Stimulated activated naive CD4-positive, alpha-beta T cell (primary cell): ENCODE measurements at places on chromosomes 4 and X.

GRCh38 chrX:132563976-132564375, 75.1 kb upstream of the MBNL3 start:
- no peak for DNase-seq

DNA sequence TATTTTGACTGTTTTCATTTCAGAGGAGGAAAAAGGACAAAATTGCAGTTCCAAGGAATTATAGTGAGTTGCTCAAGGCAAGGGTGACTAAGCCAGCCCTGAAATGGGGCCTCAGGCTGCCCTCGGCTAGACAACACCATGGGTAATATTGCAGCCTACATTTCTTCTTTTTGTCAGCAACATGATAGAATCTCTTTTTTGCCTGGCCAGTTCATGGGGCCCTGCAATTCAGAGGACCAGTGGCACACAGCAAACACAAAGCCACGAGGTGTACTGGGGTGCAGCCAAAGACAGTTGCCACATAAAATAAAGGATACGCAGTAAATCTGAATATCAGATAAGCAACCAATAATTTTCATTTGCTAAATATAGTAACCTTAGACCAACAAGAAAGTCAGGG, 41.8 kb downstream of the RBM47 start:
- no peak for DNase-seq

DNA sequence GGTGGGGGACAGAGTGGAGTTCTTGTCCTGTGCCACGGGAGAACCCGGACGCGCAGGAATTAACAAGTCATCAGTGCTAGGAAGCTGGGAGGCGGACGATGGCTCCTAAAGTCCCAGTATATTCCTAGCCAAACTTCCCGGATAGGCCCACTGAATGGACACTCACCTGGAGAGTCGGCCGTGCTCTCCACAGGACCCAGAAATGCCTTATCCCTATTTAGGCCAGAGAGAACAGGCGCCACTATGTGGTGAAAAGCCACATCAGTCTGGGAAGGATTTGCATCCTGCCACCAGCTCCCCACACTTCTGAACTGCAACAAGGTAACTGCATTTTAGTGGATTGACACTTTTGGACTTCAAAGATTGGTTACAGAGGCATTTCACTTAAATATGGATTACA, 1.1 kb downstream of the CFAP299 start:
- DNase-seq, result no peak

DNA sequence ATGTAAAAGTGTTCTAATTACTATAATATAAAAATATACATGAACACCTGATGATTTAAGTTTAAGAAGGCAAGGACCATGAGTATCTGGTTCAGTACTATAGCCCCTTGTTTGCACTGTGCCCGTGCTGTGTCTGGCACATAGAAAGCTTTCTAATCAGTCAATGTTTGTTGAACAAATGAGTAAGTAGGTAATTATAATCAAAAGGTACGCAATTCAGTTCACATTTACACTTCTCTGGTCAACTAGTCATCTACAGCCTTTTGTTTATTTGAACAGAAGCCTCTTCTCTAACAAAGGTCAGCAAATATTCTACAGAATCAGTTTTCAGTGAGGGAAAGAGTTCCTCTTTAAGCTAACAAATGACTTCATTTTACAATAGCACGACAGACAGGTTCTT, 523.3 kb downstream of the SMARCA1 start:
- no peak for DNase-seq

GRCh38 chr4:32472918-32473317, 1752.7 kb downstream of the PCDH7 start:
- DNase-seq, result no peak

- DNase-seq, result no peak
Measured at GRCh38 chr4:183986971-183987946, 82.2 kb downstream of the STOX2 start.

DNA sequence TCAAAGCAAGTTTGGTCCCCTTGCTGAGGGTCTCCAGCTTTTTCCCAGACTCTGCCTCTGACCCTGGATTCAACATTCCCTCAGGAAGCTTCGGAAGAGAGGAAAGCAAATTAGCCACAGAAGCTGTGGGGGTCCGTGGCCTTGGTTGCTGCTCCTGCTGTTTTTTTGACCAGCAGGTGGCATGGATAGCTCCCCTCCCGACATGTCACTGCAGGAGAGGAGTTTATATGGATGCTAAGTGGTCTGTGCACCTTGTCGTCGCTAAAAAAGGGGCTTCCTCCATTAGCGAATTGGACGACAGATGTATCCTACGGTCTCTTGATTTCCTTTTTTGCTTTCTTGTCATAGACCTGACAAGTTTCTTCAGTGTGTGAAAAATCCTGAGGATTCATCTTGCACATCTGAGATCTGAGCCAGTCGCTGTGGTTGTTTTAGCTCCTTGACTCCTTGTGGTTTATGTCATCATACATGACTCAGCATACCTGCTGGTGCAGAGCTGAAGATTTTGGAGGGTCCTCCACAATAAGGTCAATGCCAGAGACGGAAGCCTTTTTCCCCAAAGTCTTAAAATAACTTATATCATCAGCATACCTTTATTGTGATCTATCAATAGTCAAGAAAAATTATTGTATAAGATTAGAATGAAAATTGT, 70.2 kb downstream of the CD38 start:
- DNase-seq, result no peak

- DNase-seq, result no peak
Measured at GRCh38 chr4:81723019-81723884, 251.5 kb upstream of the RASGEF1B start.

DNA sequence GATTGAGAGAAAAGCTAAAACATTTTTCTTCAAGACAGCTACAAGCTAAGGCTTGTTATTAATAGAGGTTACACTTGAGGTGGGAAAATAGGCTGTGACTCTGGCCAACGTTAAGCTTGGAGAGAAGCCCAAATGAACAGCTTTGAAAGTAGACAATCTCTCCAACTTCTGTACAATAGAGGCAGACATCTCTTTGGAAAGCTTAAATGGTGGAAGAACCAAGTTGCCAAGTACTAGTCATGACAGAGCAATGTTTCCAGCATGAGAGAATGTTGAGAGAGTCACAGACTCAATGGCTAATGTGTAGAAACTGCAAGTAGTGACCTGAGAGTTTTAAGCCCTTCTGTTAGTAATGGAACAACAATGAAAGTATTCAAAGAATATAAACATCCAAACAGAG, 298.1 kb downstream of the INPP4B start:
- no peak for DNase-seq

- no peak for DNase-seq
Measured at GRCh38 chrX:4094926-4095325, 381.5 kb upstream of the PRKX start.

DNA sequence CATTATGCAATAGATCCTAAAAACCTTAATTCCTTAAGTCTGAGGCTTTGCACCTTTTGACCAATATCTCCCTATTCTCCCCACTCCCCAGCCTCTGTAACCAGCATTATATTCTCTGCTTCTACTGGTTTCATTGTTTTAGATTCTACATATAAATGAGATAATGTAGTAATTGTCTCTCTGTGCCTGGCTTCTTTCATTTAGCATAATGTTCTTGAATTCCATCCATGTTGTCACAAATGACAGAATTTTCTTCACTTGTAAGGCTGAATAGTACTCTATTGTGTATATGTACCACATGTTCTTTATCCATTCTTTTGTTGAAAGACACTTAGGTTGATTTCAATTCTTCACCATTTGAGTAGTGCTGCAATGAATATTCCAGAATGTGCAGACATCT, 66.0 kb downstream of the MAGEC1 start:
- no peak for DNase-seq

DNA sequence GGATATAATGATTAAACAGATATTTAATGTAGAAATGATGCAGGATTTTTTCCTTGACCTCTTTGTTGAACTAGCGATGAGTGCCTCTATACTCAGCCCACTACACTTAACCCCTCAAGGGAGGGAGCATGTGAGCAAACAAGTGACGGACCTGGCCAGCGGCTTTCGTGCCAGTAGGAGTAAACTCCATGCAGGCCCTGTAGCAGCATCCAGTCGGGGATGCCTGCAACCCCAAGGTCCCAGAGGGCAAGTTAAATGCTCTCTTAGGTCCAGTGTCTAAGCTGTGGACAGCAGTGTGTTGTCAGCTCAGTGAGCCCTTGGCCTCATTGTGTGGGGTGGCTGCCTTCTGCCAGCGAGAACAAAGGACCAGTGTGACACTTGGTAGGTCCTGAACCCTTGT, 708.7 kb downstream of the TECRL start:
- DNase-seq, result no peak

DNA sequence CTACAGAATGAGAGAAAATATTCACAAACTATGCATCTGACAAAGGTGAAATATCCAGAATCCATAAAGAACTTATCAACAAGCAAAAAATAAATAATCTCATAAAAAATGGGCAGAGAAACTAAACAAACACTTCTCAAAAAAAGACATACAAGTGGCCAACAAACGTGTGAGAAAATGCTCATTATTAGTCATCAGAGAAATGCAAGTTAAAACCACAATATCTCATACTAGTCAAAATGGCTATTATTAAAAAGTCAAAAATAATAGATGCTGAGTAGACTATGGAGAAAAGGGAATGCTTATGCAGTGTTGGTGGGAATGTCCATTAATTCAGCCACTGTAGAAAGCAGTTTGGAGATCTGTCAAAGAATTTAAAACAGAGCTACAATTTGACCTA, 533.3 kb downstream of the TMA16 start:
- DNase-seq, result no peak

DNA sequence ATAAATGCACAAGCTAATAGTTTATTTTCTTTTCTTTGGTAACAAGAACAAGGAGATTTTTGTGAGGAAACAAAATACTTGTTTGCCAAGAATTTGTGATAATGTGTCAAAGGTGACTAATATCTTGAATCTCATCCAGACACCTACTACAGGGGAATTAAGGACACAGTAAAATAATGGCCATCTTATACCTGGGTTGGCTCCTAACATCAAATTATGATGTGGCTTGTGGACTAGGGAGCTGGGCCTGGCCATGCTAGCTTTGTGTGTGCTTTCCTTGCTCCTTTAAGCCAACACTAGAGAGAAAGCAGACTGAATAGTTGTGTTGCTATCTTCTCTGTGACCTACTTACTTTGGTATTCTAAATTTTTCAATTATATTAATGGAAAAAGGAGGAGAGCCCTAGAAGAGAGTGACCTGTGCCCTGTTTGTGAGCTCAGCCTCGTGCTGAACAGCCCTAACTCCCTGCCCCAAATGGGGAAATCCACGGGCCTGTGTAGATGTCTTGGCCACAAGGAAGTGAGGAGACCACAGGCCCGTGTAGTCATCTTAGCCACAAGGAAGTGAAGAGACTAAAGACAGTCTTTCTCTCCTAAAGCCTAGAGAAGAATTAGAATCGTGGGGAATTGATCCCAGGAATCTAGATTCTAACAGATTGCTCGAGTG, 23.3 kb downstream of the ARHGAP24 start:
- DNase-seq, result no peak

DNA sequence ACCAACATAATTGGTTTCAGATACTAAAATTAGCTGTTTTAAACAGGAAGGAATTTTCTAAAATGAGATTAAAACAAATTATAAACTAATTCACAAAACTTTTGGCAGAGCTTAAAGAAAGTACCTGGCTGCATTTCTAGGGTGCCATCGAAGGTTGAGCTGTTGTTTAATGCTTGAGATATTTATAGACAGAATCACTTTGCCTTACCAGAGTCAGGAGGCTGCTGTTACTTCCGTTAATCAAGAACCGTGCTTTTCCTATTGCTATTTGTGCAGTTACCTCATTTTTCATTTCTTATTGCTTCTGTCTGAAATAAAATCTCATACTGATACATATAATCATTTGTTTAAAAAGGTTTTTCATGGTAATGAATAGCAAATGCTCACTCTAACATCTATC, 242.9 kb downstream of the TECRL start:
- no peak for DNase-seq

DNA sequence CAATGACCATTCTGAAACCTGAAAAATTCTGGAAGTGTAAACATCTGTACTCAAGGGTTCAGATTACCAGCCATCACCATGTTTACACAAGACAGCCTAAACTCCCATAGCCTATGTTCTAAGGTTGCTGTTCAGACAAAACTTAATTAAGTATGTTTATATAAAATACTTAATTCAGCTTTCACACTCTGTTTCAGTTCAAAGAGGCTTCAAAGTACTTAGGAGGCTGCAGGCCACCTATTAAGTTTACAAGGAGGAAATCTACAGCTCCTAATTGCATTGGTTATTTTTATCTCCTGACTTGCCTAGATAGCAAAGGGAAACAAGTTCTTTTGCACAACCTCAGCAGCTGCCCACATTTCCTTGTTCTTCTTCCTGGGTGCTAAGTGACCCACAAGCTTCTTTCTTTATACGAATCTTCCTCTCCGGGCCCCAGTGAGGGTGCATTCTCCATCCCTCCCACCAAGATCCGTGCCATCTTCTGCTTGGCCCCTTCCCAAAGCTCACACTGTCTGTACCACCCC, 2.0 kb downstream of the GAK start:
- DNase-seq, result no peak

DNA sequence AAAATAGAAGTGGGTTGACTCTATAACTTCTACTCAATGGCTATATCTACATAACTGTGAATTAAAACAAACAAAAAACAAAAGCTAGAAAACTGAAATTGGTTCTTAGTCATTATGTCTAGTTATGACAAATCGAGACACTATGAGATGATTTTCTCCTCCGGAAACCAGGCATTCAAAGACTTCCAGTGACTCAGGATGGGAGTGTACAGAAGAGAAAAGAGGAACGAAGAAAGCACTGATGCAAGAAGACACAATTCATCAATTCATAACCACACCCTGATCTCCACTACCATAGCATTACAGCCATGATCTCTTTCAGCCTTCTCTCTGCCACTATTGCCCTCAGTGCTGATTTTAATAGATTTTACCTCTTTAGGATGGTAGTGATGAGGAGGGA, 253.6 kb downstream of the CBLL2 start:
- no peak for DNase-seq
